HT1080 (cell line): ENCODE measurements at places on chromosomes 12 and 14. TPM values are rescaled to one million over a fixed set of nuclear protein-coding genes. Genes with fewer than 3 reads are reported as not detected.

The CAPS2 gene
- total RNA-seq, result 1.1 and 3.4 TPM in 2 replicates

The DTD2 gene
- 34.2 and 49.8 TPM in 2 replicates for total RNA-seq

The ZNF385A gene
- 4.0 and 5.4 TPM in 2 replicates for total RNA-seq

The GTF2H3 gene
- 48.7 and 63.1 TPM in 2 replicates for total RNA-seq

The DACT1 gene
- 0.30 TPM in 1 of 2 replicates, not detected in the other for total RNA-seq

The CACNA1C gene
- total RNA-seq, result not detected in 2 replicates

The LRRC43 gene
- total RNA-seq, result not detected in 2 replicates

The DPF3 gene
- total RNA-seq, result 2.2 and 3.0 TPM in 2 replicates

The ASIC1 gene
- 6.0 and 9.5 TPM in 2 replicates for total RNA-seq

The HOTAIR gene
- 0.88 TPM in 1 of 2 replicates, not detected in the other for total RNA-seq

The IL22 gene
- total RNA-seq, result not detected in 2 replicates

The FOXG1 gene
- total RNA-seq, result not detected in 2 replicates

The AQP6 gene
- not detected in 2 replicates for total RNA-seq

The DNAJC22 gene
- 8.3 and 9.1 TPM in 2 replicates for total RNA-seq

The CLEC1B gene
- not detected in 2 replicates for total RNA-seq

The PRB4 gene
- total RNA-seq, result not detected in 2 replicates

The TC2N gene
- total RNA-seq, result not detected in 2 replicates

The OAS1 gene
- total RNA-seq, result 3.6 and 5.2 TPM in 2 replicates

The TTC9 gene
- total RNA-seq, result 0.80 and 0.87 TPM in 2 replicates

The ISCA2 gene
- total RNA-seq, result 21.1 and 23.3 TPM in 2 replicates

The GLT8D2 gene
- 3.1 and 4.7 TPM in 2 replicates for total RNA-seq

The SOS2 gene
- 7.1 and 7.8 TPM in 2 replicates for total RNA-seq

The AICDA gene
- not detected in 2 replicates for total RNA-seq

The SPX gene
- total RNA-seq, result 0.07 and 1.2 TPM in 2 replicates

The PLEKHG3 gene
- 23.5 and 27.9 TPM in 2 replicates for total RNA-seq

The EGLN3 gene
- not detected in 2 replicates for total RNA-seq
